ENCODE measurements at places on chromosomes 5 and 9.

- no peak for DNase-seq
These were observed 82.9 kb upstream of the SNX2 start for GRCh38 chr5:122691931-122692330.

DNA sequence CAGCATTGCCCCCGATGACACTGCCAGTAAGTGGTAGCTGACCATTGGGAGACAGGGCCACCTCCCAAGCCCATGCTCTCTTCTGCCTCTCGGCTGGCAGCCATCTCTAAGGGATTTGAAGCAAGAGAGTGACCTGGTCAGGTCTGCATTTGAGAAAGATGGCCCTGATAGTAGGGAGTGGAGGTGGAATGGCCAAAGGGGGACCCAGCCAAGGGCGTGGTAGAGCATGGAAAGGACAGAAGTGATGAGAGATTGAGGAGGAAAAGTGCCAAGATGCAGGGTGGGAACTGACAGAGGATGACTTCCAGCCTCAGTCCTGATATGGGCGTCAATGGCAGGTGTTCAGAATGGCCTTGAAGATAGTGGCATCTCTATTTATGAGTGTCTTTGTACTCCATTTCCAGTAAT lies 9.0 kb downstream of the ABL1 start:
- no peak for DNase-seq

- no peak for DNase-seq
These were observed 64.4 kb downstream of the MCCC2 start for GRCh38 chr5:71651579-71651978.

DNA sequence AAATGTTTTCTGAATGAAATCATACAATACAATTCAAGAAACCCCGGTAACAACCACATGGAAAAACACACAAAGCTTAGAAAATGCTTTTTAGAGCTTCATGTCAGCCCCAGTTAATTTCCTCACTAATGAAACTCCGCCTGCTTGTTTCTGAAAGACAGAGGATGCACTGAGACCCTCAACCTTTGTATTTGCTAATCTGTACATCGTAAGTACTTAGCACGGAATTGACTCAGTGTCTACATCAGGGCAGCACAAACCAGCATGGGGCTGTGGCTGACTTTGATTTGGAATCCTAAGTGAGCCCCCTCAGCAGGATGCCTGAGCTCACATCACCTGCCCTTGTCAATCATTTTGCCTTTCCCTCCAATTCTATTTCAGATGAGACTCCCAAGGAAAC lies 499.1 kb upstream of the MPDZ start:
- no peak for DNase-seq

GRCh38 chr9:91033797-91034196 lies 232.2 kb downstream of the SYK start:
- DNase-seq: no peak

GRCh38 chr5:110908848-110909247 lies 162.7 kb upstream of the TSLP start:
- no peak for DNase-seq

GRCh38 chr5:119789406-119790117 lies 160.2 kb downstream of the FAM170A start:
- DNase-seq: no peak

DNA sequence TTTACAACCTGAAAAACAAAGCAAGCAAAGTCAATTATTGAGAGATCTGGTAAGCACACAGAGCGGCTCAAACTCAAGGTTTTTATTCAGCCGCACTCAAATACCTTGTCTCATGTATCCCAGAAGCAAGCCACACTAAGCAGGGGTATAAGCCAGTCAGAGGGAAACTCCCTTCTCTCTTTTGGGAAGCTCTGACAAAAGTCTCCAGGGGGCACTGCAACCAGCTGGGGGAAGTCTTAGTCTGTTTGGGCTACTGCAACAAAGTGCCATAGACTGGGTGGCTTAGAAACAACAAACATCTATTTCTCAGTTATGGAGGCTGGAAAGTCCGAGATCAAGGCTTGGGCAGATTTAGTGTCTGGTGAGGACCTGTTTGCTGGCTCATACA lies 246.0 kb downstream of the ENC1 start:
- no peak for DNase-seq

- DNase-seq: no peak
These were observed 134.9 kb downstream of the PRDM6 start for GRCh38 chr5:123223921-123224320.

GRCh38 chr9:98888801-98889421 lies 54.8 kb upstream of the COL15A1 start:
- DNase-seq: no peak

GRCh38 chr5:155103146-155103545 lies 89.6 kb downstream of the KIF4B start:
- DNase-seq: no peak

DNA sequence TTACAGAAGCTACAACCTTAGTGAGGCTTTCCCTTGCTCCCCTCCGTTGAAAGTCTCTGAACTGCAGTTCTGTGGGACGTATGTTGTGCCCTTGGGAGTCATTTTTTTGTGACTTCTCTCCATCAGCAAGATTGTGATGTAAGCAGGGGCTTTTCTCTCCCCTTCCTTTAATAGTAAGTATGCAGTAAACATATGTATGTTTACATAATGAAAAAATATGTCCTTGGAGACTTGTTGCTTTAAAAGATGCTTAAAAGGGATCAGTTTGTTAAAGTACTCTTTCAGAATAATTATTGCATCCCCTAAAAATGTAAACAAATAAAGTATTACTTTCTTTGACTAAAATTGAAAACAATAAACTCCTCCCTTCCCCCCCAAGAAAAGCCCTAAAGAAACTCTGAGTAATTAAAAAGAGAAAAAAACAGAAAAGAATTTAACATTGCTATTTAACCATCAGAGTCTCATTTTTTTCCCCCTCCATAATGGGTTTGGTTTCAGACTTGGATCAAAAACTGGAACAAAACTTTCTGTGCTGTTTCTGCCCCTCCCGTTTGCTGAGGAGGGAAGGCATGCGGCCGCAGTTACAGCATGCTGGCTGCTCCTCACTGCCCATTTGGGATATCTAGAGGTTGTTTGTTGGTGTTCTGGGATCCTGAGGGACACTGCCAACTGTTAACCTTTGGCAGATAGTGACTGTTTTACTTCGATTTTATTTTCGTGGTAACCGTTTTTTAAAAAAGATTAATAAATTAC lies 40.2 kb downstream of the TRIO start:
- no peak for DNase-seq

DNA sequence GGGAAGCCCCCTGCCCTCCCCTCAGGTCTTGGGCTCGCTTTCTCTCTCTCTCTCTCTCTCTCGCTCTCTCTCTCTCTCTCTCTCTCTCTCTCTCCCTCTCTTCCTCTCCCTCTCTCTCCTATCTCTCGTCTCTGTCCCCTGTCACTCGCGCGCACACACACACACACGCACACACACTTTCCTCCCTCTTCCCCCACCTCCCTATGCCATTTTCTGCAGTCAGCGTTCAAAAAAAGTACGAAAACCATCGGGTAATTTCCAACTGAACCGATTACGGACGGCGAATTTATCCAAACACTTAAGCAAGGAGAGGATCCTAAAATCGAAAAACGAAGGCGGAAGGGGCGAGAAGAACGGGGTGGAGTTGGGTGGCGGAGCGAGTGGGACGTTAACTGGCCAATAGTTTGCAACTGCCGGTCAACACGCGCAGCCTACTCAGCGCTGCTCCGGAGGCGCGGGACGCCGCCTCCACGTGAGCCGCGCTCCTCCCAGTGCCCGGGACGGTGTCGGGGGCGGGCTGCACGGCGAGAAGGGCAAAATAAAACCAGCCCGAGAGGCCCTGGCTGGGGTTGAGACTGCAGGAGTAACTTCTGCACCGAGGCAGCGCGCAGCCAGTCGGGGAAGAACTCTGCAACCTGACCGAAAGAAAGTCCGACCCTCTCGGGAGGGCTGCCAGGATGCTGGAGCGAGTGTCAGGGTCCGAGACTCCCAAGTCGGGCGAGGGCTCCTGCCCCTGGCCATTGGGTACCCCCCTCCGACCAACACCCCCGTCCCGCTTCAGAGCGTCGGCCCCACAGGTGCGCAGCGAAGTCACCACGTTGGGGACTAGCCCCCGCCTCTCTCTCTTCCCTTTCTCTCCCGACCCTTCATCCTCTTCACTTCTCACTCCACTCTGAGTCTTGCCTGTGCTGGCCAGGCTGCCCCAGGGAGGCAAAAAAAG lies 24.9 kb upstream of the ELAVL2 start:
- DNase-seq: no peak

DNA sequence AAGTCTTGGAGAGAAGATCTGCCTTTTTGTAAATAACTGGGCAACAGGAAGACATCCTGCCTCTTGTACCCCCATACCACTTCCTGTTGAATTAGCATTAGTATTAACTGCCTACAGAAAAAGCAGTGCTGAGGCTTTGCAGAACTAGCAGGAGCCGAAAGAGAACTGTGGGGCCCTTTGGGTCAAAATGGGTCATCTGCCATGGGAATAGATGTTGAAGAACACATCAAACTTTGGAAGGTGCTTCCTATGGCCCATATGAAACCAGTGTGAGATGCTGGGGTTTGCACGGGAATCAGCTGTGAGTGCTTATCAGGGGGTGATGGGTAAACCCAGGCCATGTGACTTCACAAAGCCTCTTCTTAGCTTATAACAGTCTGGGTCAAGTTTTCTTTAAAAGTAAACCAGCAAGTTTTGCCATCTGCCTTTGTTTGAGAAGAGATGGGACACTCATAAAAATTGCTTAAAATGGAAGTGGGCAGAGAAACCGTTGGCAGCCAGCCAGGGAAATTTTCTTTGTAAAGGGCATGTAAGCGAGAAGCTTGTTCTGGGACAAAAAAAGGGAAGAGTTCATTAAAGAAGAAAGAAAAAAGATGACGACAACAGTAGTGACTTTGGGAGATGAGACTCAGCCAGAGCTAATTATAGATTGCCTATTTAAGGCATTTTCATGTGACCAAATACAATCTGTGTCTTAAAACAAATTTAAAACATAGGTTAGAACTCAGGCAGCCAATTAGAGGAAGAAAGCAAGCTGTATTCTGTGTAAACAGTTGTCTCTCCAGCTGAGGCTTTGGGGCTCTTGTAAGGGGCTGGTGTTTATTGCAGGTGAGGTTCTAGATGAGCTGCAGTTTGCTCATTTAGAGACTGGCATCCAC lies 4.4 kb downstream of the SLC25A25 start:
- no peak for DNase-seq

- no peak for DNase-seq
These were observed 190.6 kb downstream of the MAT2B start for GRCh38 chr5:163695830-163696578.

- no peak for DNase-seq
These were observed 8.4 kb upstream of the RGS7BP start for GRCh38 chr5:64497386-64497785.

- DNase-seq: no peak
These were observed 311.9 kb upstream of the ANKH start for GRCh38 chr5:15183520-15183919.

DNA sequence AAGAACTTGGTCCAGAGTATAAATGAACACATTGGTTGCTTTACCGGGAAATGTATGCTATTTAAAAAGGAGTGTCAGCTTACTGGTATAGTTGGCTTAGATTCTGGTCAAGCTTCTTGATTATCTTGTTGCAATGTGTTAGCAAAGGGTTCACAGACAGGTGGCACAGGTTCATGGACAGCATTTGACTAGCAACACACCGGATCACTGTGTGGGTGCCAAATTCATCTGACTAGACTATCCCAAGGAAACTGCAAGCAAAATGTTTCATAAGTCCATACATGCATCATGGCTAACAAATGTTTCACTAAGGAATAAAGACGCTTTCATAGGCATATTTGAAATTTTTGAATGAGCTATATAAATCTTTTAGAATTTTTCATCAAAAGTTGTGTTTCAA lies 274.1 kb downstream of the PLK2 start:
- no peak for DNase-seq

DNA sequence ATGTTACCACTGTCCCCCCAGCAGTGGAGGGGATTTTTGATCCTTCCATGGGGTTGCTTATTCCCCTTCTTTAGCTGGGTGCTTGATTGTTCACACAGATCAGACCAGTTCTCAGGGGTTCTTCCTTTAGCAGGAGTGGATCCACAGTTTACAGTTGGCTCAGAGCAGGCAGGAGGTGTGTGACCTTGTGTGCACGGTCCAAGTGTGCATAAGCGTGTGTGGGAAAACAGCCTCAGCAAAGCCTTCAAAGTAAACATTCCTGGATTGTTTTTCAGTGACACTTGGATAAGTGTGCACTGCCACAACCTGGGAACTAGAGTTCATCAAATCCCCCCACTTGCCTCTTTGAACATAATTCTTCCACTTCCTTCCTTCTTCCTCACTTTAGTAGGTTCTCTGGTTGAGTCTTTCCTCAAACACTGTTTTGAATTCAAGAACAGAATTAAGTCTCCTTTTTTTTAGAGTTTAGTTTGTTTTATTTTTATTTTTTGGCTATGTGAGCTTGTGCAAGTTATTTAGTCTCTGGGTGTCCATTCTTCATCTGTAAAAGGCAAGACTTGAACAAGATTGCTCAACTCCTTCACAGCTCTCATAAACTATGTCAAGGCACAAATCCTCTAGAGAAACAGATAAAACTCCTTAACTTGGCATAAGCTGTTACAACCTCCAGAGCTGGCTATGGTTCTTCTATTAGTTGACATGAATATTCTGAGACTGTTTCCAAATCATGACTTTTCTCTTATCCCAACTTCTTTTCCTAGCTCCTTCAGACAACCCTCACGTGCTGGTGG lies 78.0 kb downstream of the OSMR start:
- no peak for DNase-seq

GRCh38 chr5:31443572-31443971 lies 88.3 kb downstream of the DROSHA start:
- no peak for DNase-seq

DNA sequence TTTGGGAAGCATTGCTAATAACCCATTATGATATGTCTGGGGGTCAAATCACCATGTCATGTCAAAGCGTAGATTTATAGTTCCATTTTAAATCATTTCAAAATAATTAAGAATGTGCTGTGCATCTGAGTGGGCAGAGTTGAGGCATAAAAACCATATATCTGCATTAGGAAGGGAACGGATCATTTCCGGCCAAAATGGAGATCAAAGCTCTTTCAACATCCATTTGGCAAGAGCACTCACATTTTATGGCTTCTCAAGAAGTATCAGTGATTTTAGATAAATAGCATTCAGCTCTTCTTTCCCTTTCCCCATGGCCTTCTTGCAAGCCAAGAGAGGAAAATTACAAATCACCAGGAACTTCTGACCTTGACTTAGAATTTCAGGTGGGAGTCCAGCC lies 89.9 kb downstream of the HSPA4 start:
- DNase-seq: no peak

DNA sequence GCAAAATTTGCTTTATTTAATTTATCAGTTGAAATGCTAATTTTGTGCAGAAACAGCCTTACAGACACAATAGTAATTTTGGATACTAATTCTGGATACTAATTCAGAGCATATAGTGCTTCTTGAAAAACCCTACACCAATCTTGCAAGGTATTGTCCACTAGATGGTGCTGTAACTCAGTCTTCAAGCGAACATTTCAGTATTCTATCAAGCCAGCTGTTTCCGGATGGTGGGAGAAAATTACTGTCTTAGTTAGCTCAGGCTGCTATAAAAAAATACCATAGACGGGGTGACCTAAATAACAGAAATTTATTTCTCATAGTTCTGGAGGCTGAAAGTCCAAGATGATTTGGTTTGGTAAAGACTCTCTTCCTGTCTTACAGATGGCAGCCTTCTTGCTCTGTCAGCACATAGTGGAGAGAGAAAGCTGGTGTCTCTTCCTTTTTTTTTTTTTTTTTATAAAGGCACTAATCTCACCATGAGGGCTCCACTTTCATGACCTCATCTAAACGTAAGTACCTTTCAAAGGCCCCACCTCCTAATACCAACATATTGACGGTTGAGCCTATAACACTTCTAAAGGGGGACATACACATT lies 1306.5 kb upstream of the CDH9 start:
- no peak for DNase-seq

- DNase-seq: no peak
These were observed 1.8 kb upstream of the SH2D3C start for GRCh38 chr9:127780126-127780885.

Data from T-helper 2 cell treated with Interferon-gamma antibody and Interleukin-4, amounts not matched to agents 5 μg/mL and 100 μg/mL, for 36 hours (primary cell).